Stimulated activated CD8-positive, alpha-beta memory T cell treated with anti-CD3 and anti-CD28 coated beads, Interleukin-7, amount 100 ng/mL, for 1 hour (primary cell): ENCODE measurements at places on chromosomes 2 and 18.

DNA sequence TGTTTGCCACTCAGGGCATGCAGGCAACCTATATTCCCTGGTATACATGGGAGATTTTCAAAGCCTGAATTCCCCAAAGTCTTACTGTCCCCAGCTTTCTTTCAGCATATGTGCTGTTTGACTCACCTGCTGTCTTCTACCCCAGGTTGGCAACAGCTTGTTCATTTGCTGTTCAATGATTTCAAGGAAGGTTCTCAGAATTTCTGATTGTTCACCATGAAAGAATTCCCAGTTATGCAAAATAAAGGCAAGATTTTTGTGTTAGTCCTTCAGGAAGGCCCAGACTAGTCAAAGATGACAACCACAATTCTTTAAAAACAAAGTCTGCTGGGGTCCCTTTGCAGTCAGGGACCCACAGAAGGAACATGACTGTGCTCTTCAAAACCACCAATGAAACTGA is 1057.8 kb upstream of the CDH2 start:
- no peak for DNase-seq

DNA sequence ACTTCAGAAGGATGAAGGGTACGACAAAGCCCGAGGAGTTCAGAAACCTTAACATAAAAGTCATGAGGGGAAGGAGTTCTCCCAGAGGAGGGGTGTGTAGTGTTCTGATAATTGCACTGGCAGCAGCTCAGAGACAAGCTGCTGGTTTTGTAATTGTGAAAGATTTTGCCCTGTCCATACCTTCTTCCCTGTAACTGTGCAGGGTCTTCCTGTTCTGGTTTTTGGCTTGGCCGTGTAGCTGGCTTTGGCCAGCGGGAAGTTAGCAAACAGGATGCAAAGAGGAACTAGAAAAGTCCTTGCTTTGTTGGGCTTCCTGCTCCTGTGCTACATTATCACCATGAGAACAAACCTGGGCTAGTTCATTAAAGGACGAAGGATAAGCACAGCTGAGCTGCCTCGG is 160.8 kb downstream of the LPIN1 start:
- DNase-seq = no peak

DNA sequence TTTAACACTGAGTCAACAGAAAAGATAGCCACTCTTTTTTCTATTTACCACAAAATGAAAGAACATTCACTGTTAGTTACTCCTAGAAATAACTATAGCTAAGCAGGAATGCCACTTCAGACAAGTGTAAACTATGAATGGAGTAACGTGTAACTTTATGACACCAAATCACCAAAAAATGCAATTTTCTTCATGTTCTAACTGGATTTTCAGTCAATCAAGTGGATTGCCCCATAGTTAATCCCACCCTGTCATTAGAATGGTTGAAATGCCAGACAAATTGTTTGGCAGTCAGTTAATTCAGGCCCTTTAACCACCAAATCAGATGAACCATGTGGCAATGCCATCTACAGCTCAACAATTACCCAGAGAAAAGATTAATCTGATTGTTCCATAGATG is 9.9 kb downstream of the EPHA4 start:
- DNase-seq = no peak

DNA sequence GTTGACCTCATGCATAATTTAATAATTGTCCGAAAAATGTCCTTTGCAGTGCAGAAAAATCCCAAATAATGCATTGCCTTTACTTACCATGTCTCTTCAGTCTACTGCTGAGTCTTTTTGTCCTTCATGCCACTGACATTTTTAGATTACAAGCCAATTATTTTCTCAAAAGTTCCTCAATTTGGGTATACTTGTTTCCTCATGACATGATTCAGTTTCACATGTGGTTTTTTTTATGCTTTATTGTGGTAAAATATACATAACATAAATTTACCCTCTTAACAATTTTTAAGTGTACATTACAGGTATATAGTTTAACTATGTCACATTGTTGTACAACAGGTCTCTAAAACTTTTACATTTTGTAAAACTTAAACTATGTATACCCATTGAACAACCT is 81.0 kb downstream of the EPC2 start:
- no peak for DNase-seq

DNA sequence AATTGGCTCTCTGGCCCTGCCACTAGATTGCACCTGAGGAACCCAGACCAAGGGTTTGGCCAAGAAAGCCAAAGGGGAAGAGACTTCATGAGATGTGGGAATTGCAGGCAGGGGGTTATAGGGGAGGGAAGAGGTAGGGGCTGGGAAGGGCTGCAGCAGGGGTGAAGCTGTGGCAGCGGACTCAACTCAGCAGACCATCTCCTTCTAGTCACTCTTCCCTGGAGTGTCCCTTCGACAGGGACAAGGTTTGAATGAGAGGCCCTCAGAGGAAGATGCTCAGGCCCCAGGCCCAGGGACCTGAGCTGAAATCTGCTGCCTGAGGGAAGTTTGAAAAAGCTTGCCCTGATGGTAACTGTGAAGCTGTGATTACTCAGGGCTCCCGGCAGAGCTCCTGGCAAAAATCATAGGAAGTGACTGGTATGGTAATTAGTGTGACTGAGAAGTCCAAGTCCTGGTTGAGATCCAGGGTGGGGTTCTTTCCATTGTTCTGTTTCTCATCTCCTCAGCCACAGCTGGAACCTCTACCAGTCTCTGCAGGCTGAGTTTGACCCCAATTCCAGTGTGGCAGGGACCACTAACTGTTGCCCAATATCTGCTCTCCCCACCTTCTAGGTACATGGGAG is 300.9 kb downstream of the CYP26B1 start:
- no peak for DNase-seq

- no peak for DNase-seq
Observed at GRCh38 chr2:214107726-214108125, 303.1 kb upstream of the VWC2L start.

- no peak for DNase-seq
Observed at GRCh38 chr2:12032398-12032797, 286.0 kb downstream of the LPIN1 start.

DNA sequence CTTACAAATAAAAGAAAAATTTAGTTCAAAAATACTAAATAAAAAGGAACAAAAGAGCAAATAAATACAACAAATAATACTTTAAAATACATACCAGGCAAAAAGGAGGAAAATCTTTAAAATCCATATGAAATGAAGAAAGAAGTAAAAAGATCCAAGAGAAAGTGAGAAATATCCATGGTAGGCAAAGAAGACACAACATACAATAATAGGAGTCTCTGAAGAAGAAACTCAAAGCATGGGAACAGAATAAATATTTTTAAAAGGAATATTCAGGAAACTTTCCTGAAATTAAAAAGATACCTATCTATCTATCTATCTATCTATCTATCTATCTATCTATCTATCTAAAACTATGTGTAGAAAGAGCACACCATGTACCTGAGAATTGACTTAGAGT is 196.8 kb downstream of the TMEM247 start:
- no peak for DNase-seq

DNA sequence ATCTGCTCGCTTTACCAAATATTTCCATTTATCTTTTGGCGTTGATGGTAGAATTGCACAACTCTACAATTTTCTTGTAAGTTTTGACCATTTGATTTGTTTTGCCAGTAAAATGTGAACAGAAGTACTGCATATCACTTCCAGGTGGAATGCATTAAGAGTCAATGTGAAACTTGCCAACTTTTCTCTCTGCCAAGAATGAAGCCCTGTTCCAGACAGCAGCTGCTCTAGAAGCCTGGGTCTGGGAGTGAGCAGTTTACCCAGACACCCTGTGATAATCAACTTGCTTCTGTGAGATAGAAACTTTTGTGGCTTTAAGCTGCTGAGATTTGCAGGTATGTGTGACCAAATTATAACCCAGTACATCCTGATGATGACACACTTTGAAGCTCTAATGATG is 115.9 kb upstream of the SYT4 start:
- DNase-seq = no peak

GRCh38 chr2:113257516-113258264 is 21.0 kb downstream of the PAX8 start:
- DNase-seq = no peak

DNA sequence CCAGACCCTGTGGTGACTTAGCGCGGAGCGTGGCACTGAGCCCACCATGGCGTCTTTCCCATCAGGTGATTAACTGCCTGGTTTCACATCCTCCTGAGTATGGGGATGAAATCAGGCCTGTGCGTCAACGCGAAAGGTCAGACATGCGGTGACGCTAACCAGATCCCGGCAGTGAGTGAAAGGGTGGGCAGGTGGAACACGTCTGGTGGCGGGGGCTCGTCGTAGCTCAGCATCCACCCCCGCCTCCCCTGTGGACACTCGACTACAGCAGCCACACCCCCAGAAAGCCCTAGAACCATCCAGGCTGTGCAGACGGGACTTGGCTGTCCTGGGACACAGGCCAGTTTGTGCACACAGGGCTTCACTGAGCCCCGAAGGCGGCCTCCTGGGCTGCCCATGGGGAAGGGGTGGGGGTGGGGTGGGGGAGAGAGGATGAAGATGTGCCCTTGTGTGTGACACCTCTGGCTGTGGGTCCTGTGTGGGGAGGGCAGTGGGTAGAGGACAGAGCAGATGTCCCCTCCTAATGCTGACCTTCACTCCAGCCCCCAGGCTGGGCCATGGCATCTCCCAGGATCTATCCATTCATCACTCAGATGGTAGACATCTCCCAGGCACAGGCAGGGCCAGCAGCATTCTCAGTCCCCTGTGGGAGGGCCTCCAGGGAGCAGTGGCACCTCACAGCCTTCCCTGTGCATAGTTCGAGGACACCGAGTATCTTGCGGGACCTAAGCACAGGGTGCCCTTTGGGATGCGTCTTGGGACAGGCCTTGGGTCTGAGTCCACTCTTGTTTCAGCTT is 27.5 kb downstream of the RAMP1 start:
- DNase-seq = no peak

- DNase-seq = no peak
Observed at GRCh38 chr2:165843351-165843750, 49.3 kb upstream of the GALNT3 start.

DNA sequence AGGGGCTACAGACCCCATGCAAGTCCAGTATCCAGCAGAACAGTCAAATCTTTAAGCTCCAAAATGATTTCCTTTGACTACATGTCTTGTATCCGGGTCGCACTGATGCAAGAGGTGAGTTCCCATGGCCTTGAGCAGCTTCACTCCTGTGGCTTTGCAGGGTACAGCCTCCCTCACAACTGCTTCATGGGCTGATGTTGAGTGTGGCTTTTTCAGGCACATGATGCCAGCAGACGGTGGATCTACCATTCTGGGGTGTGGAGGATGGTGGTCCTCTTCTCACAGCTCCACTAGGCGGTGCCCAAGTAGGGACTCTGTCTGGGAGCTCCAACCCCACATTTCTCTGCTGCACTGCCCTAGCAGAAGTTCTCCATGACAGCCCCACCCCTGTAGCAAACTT is 208.4 kb downstream of the INSIG2 start:
- DNase-seq = no peak

- DNase-seq = no peak
Observed at GRCh38 chr2:216857131-216857550, 2.7 kb downstream of the TNP1 start.

DNA sequence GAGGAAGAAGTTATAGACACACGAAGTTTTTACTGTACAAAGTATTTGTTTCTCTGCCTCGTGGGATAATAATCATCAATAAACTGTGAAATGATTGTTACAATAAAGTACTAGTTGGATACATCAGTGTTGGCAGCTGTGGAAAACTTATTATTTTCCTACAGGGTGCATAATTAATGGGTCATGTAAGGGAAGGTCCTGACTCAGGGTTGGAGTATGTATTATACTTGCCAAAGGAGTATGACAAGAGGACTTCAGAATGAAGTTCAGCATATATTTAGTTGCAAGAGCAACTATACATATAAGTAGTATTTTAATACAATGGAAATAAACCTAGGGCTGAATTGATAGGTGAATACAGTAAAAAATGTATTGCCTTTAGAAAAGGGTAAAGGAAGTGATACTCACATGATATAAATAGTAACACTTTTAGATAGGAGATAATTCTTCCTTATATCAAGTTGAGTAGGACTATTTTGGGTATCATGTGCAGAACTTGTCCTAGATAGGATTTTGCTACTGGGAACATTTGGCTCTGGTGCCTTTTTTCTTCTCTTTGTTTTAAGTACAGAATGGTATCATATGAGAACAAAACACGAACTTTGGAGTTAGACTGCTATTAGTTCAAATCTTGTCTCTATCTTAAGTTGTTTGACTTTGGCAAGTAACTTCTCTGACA is 79.1 kb downstream of the PLCL1 start:
- DNase-seq = no peak

- peak; percentile 26 for DNase-seq
Observed at GRCh38 chr2:190649035-190649797, at the start of gene NAB1. Gene NAB1 (plus strand): TSS chr2:190649083. CDS start chr2:190659177, 10,094 bp downstream.

GRCh38 chr18:59656373-59656887 is 40.8 kb downstream of the CCBE1 start:
- DNase-seq = no peak

DNA sequence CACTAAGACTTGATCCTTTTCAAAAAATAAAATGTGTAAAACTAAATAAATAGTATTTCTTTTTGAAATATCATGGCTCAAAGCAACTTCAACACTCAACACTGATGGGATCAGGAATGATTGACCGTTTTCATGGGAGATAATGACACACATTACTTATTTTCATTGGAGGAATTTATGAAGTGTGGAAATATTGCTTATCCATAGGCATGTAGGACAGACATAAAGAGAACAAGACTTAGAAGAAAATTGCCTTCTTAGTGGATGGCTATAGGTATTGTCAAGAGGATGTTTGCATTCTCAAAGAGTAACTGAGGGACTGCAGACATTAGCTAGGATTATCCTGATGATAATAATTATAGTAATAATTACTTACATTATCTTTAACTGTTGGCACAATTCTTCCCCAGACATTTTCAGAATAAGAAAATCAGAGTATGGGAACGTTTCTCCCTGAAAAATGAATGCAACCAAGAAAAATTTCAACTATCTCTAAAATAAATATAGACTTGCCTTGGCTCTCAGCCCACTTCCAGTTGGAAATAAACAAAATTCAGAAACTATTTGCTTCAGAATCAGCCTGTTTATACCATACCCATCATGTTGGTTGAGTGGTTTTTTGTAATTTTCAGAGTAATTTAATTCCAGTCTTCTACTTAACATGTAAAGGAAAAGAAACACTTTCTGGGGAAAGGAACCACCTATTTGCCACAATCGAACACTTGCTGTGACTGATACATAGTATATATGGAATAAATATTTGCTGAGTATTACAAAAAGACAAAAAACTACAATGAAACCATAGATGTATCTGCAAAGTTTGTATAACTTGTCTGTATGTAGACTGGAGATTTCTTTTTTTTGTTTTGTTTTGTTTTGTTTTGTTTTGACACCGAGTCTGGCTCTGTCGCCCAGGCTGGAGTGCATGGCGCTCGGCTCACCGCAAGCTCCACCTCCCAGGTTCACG is 165.7 kb downstream of the TMX3 start:
- no peak for DNase-seq

GRCh38 chr2:172710584-172711047 is 25.0 kb upstream of the RAPGEF4 start:
- no peak for DNase-seq

DNA sequence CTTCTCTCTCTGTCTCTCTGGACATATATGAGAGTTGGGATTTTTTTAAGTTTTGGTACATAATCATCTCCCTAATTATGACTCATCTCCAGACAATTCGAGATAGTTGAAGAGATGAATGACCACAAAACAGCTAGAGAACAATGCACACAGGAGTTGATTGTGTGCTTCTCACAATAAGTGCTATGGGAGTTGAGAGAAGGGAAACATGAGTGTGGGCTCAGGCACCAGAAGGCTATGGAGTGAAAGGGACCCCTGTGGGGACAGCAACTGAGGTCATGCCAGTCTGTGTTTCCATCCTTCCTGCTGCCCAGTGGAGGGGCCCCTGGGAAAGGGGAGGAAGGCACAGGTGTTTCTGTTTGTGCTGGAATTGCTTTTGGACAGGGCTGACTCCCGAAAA is 6.5 kb upstream of the YWHAQ start:
- no peak for DNase-seq
